ENCODE measurements at places on chromosomes 11 and 22.

DNA sequence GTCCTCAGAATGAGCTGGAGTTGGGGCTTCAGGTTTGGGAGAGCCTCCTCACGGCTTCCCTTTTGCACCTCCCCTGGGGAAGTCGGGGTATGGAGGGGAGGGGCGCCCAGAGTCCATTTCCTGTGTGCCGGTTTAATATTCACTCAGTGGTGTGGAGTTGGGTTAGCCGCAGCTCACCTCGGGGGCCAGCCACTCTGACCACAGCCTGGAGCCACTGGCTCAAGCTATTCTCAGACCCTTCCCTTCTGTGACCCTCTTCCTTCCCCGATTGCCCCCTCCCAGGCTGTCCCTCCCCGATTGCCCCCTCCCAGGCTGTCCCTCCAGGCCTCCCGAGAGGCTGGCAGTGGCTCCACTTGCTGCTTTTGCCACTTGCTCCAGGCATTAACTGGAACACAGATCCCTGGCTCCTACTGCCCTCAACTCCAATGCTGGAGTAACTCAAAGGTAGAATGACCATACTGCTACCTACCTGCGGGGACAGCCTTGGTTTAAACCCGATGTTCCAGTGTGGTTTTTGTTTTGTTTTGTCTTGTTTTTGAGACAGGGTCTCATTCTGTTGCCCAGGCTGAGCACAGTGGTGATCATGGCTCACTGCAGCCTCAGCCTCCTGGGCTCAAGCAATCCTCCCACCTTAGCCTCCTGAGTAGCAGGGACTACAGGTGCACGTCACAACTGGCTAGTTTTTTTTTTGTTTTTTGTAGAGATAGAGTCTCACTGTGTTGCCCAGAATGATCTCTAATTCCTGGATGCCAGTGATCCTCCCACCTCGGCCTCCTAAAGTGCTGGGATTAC is 29.3 kb downstream of the RPUSD4 start:
- no peak for DNase-seq

- peak; percentile 66 for DNase-seq
These were observed 8.5 kb upstream of the CCDC89 start for GRCh38 chr11:85694385-85694980.

GRCh38 chr11:6498121-6498520 is 1.0 kb downstream of the DNHD1 start:
- DNase-seq, result no peak

GRCh38 chr11:111176603-111177002 is 68.9 kb upstream of the POU2AF2 start:
- no peak for DNase-seq

DNA sequence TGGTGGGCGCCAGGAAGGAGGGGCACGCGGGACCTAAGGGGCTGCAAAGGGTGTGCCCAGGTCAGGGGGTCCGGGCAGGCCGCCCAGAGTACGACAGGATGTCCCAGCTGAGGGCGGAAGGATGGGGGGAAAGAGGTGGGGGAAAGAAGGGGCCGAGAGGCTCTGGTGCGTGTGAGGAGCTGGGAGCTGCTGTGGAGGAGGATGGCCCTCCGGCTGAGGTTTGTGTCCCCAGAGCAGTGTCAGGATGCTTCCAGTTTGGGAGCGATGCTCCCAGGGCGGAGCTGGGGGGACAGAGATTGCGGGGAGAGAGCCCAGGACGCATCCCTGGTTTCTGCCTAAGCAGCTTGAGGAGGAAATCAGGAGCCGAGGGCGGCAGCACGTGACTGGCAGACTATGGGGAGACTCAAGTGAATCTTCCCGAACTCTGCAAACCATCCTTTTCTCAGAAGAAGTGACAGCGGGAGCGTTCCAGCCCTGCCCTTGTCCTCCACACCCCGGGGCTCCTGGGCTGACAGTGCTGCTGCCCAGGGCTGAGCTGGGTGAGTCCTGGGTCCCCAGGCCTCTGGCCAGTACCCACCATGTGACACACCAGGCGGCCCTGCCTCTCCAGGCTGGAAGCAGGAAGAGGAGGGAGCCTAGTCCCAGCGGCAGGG is 19.7 kb upstream of the TTLL12 start:
- DNase-seq, result no peak

DNA sequence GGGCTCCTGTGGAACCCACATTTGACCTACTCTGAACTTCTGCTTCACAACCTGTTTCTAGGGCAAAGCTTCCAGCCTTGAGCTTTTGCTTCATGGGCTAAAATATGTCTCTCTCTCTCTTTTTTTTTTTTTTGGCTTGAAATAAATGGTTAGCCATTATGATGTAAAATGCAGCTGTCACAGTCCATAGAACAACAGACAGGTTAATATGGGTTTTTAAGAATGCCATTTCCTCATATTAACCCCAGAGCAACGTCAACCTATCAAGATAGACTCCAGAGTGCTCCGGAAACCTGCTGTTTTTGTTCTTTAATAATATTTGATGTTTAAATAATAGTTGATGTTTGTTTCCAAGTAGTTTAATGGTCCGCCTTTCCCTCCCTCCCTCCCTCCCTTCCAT is 285.6 kb downstream of the TENM4 start:
- DNase-seq, result no peak

DNA sequence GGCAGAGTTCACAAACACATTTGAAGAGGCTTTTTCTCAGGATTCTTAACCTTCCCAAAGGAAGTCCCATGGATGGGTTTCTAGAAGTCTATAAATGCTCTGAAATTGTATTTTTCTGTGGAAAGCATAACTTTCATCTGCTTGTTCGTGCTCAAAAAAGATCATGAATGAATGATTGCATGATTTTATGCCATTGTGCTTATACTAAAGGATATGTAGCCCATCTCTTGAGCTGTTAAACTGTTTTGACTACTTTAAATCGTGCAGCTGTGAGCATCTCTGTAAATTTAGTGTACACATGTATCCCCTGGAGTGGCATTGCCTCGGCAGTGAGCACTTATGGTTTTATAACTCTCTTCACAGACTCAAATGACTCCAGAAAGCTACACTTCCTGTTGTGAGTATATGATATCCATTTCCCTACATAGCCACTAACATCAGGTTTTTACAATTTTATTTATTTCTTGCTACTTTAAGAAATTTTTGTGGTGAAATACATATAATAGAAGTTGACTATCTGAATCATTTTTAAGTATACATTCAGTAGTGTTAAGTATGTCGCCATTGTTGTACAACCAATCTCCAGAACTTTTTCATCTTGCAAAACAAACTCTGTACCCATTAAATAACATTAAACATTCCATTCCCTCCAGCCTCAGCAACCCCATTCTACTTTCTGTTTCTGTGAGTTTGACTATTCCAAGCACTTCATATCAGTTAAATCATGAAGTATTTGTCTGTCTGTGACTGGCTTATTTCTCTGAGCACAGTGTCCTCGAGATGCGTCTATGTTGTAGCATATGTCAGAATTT is 8.0 kb downstream of the NEAT1 start:
- DNase-seq, result no peak

DNA sequence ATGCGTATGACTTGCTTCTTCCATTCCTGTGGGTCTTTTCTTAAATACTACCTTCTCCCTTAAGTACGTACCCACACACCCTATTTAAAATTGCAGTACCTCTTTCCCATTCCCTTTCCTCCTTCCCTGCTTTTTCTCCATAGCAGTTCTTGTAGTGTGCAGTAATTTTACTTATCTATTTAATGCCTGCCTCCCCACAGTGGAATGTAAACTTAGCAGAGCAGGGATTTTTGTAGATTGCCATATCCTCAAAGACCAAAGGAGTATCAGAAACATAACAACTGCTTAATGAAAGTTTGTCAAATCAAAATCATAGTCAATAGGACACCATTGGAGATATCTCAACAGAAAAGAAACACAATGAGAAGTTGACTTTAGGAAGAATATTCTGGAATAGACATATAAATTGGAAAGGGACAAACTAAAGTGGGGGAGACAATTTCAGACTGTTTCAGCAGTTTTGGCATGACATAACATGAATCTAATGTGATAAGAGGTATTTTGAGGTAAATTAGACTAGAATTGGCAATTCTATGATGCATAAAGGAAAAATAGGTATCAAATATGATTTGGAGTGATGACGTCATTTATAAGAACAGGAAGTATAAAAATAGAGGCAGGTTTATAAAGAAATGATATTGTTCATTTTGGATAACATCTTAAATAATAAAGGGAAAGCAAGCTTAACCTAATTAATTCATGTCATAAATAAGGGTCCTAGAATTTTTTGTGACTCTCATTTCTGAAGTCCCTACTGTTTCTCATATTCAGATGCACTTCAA is 188.4 kb downstream of the SOX6 start:
- peak; percentile 74 for DNase-seq

GRCh38 chr11:74090701-74091100 is 80.1 kb downstream of the C2CD3 start:
- DNase-seq, result no peak

- DNase-seq, result no peak
These were observed 63.2 kb upstream of the EED start for GRCh38 chr11:86181379-86181778.

DNA sequence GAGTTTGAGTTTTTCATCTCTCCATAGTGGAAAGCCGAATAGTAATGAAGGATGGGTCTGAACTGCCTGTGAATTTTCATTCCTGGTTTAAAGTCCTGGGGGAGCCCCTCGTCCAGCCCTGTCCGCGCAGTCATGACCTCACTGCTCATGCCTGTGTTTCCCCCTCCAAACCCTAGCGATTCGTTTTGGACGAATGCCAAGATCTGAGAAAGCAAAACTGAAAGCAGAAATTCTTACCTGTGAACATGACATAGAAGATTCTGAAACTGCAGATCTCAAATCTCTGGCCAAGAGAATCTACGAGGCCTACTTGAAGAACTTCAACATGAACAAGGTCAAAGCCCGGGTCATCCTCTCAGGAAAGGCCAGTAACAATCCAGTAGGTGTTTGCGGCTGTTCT is 30.5 kb downstream of the CDPF1 start:
- no peak for DNase-seq

- no peak for DNase-seq
These were observed 23.4 kb upstream of the CELSR1 start for GRCh38 chr22:46560696-46561295.

GRCh38 chr22:45192701-45193187 is 29.0 kb downstream of the NUP50 start:
- no peak for DNase-seq

DNA sequence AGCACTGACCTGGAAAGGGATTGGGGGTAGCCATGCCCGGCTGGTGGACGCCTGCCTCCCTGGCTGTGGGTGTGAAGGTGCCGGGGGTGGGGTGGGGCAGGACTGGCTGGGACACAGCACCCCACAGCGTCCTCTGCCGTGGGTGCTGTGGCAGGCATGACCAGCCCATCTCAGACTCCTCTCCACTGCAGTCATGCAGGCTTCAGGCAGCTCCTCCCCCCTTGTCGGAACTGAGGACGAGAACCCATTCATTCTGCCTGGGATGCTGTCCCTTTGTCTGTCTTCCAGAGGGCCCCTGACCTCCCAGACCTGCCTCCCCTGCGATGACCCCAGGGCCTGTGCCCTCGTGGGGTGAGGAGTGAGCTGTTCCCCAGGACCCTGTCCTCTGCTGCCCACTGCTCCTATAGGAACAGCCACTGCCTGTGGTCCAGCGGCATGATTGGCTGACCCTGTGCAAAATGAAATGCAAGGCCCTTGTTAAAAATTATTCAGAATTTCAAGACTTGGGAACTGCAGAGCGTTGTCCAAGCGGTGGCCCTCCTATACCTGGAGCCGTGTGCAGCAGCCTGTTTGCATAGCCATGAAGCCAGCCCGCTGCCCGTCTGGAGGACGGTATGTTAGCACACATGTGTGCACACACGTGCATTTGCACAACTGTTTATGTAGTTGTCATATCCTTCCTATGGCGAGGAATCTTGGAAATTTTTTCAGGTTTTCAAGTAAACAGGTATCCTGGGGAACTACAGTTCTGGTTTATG is 1122.3 kb downstream of the BRD1 start:
- no peak for DNase-seq

DNA sequence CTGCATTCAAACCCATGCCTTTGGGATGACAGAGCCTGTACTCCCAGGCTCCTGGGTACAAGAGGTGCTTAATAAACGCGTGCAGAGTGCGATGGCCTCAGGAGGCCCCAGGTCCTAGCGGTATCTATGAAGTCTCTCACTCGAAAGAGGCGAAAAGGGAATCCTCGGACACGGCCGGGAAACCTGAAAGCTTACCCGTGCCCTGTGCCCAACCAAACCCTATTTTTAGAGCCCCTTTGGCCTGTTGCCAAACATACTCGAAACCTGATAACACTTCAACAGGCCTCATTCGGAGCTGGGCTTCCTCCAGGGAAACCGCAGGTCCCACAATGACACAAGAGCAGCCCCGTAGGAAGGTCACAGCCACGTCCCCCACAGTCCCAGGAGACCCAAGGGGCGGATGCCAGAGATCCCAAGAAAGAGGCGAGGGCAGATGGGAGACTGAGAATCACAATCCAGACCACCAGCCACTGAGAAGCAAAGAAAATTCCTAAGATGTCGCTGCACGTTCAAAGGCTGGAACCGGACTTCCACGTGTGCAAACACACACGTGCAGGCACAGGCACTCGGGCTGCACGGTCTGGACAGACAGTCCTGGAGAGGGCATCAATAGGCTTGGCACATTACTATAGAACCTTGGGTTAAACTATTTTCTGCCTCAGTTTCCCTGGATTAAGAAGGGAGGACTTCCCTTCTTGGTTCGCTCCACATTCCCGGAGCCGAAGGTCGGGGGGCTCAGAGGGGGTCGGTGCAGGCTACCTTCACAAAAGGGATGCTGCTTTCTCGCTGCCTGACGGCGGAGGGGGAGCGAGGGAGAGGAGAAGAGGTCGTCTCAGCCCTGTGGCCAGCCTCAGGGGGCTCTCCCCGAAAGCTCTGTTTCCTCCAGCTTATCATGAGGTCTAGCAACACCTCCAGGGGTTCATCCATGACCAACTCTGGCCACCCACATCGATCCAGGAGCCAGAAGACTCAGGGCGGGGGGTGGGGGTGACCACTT is 8.2 kb downstream of the PDGFB start:
- peak; percentile 36 for DNase-seq

GRCh38 chr11:45079943-45080719 is 66.3 kb upstream of the PRDM11 start:
- peak; percentile 27 for DNase-seq

GRCh38 chr11:18772211-18772610 is 19.4 kb downstream of the PTPN5 start:
- DNase-seq, result no peak

- DNase-seq, result no peak
These were observed 57.7 kb downstream of the GAB2 start for GRCh38 chr11:78359921-78360320.

All from umbilical cord (tissue), 2 donors.